Fibroblast of skin of left quadriceps (primary cell): ENCODE measurements at places on chromosomes 1 and 21.

- DNase-seq, result peak; percentile 52
Observed at GRCh38 chr21:26849428-26850115, 4.4 kb upstream of the ADAMTS1 start.

- DNase-seq, result no peak
Observed at GRCh38 chr1:197510691-197511378, 242.8 kb downstream of the CRB1 start.

DNA sequence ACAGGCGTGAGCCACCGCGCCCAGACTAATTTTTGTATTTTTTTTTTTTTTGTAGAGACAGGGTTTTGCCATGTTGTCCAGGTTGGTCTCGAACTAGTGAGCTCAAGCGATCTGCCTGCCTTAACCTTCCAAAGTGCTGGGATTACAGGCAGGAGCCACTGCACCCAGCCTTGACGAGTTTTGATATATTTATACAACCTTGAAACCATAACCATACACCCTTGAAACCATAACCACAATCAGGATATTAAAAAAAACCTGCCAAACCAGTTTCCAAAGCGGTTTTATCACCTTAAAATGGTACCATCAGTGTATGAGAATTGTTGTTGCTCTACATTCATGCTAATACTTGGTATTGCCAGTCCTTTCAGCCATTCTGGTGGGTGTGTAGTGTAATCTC lies 3.7 kb upstream of the PHACTR4 start:
- DNase-seq, result no peak

- DNase-seq, result no peak
Observed at GRCh38 chr1:99146129-99146848, 118.0 kb upstream of the PLPPR4 start.
